ENCODE measurements at places on chromosomes 13 and 19. TPM values are rescaled to one million over a fixed set of nuclear protein-coding genes. Genes with fewer than 3 reads are reported as not detected.

DNA sequence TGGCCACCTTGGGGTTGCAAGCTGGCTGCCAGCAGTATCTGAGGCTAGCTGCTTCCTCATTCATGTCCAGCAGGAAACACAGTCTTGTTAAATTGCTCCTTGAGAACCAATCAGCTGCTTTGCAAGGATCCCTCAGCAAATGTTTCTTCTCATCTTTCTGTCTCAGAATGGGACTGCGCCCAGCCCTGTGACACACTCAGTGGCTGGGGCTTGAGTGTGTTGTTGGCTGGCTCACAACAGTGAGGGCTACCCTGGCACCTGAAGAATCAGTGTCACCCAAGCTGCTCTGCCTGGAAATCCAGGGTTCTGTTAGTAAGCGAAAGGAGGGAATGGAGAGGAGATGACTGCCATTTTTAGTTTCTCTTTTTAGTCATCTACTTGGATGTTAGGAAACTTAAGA, 317.2 kb downstream of the DCT start:
- no peak for DNase-seq

DNA sequence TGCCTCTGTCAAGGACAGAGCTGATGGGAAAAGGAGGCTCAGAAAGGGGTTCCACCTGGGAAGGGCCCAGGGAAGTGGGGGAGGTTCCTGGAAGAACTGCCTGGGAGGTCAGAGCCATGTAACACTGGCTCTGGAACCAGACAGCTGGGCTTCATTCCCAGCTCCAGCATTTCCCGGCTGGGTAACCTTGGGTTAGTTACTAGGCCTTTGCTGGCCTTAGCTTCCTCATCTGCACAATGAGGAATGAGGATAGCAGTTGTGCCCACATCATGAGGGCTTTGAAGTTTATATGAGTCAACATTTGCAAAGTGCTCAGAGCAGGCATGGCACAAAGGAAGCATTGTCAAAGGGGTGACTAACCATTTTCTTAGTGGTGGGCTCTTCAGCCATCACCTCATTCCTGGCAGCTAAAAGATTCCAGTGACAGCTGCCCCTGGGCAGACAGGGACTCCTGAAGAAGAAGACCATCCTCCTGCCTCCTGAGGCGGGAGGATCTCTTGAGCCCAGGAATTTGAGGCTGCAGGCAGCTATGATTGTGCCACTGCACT, 1.7 kb upstream of the DNAJB1 start:
- no peak for DNase-seq

- no peak for DNase-seq
Observed at GRCh38 chr13:57527114-57527735, 104.3 kb upstream of the PCDH17 start.

DNA sequence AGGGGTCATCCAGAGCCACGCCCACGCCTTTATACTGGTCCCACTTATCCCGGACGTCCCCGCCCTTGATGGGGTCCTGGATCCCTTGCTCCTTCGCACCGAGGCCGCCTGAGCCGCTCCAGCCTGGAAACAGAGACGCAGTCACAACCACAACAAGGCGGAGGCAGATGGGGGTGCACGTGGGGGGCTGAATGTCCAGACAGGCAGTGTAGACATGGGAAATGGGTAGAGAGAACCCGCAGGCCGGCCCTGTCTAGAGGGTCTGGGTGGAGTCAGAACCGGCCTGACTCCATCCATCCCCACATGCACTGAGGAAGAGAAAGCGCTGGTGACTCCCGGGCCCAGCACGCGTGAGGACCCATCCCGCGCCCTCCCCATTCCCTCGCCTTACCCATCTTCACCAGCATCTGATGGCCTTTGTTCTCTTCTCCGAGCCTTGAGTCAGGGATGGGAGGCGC, 23.0 kb downstream of the CHERP start:
- no peak for DNase-seq

DNA sequence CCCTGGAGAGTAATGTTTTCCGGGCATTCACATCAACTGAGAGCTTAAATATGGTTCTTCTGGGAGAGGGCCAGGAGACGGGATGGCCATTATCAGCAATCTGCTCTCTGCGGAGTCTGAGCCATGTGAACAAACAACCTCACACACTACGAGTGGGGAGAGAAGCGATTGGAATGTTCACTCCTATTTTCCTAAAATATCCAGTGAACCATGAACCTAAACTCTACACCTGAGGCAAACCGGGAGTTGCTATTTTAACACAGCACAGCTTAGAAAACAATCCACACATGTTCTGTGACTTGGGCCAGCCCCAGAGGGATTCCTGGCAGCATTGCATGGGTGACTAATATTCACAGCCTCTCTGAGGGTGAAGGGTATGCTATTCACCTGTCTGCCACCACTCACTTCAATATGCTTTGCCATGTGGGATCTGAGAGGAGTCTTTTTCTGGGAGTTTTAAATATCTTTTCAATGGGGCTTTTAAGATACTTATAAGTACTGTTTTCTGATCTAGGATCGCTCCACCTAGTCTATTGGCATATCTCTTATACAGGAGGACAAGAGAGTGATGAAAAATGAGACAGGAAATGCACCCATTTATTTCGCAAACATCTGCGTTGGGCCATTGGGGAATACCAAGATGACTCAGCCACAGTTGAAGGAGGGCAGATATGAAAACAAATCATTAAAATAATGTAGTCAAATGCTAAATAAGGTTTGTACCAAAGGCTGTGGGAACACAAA, 72.6 kb upstream of the SERP2 start:
- peak; percentile 95 for DNase-seq

GRCh38 chr13:39577203-39577602, 25.8 kb downstream of the LHFPL6 start:
- DNase-seq, result no peak

DNA sequence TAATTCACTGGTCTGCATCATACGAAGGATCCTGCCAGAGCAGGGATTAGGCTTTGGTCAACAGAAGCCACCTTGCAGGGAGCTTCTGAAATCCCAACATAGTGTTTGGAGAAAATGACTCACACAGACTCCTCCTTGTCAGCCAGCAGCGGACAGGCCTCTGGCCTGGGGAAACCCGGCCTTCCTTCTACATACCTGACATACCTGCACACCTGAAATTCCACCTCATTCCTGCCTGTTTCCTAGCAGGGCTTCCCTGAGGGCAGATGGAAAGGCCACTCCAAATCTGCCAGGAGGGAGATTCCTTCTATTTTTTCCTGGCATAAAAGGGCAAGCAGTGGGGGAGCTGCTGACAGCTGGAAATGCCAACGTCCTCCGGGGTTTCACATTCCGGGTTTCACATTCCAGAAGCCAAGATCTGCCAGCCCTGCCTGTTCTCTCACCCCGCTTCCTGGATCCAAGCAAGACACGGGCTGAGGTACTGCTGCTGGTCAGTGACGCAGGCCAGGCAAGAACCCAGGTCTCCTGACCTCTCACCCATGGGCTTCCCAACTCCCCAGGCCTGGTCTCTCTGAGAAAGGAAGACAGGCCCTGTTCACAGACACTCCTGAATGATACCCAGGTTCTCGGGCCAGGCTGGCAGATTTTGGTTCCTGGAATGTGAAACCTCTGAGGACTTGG, 18.2 kb upstream of the IGFL1 start:
- DNase-seq, result no peak

The ZNF491 gene
- not detected for total RNA-seq

The LILRB1 gene
- total RNA-seq, result not detected

The CALR3 gene
- not detected for total RNA-seq

The B3GNT8 gene
- total RNA-seq, result not detected

The KLK4 gene
- not detected for total RNA-seq

The KIR3DL2 gene
- total RNA-seq, result not detected

The OVOL3 gene
- total RNA-seq, result not detected

The ZNF568 gene
- 0.12 TPM for total RNA-seq

The ABCA7 gene
- 13.9 TPM for total RNA-seq

Measured in G401 (cell line).